ENCODE measurements at places on chromosomes 5 and 9. TPM values are rescaled to one million over a fixed set of nuclear protein-coding genes. Genes with fewer than 3 reads are reported as not detected.

GRCh38 chr5:7210549-7210948 is 185.4 kb upstream of the ADCY2 start:
- DNase-seq, result no peak

DNA sequence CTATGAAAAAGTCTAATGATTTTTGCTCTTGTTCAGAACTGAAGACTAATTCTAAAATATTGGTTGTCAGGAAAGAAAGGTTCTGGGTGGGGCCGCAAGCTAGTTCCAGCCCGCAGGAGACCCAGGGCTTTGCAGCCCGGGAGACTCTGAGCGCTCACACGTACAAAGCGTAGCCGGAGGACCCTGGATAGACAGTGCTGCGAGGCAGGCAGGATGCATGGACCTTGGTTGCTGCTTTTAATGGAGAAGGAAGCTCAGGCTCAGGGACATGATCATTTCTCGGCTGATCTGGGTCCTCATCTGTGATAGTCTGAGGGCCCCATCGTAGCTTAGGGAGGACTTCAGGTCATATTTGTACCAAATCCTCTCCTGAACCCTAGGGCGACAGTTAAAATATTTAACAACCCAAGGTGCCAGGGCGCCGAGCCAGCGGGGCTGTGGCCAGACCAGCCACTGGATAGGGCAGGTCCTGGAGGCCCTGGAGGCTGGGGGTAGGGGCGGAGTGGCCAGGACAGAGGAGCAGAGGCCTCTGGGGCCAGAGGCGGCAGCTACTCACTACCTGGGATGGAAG is 70.1 kb upstream of the UNC5A start:
- no peak for DNase-seq

Gene LRRC14B
- total RNA-seq, result not detected

GRCh38 chr5:130112246-130112645 is 208.0 kb downstream of the CHSY3 start:
- DNase-seq, result no peak

- no peak for DNase-seq
These were observed 7.4 kb upstream of the IFNA1 start for GRCh38 chr9:21432672-21433425.

GRCh38 chr5:127425037-127425436 is 92.4 kb upstream of the PRRC1 start:
- no peak for DNase-seq

GRCh38 chr9:91486699-91487497 is 63.3 kb upstream of the NFIL3 start:
- DNase-seq, result no peak

Gene PCDHB13
- 2.8 TPM for total RNA-seq

Gene SLC27A6
- 0.08 TPM for total RNA-seq

- no peak for DNase-seq
These were observed 3.7 kb downstream of the ANXA1 start for GRCh38 chr9:73155377-73155776.

GRCh38 chr5:67173959-67174358 is 22.6 kb downstream of the CD180 start:
- no peak for DNase-seq

- peak; percentile 90 for DNase-seq
These were observed at the start of gene NEURL1B for GRCh38 chr5:172640822-172641358. TSS of gene NEURL1B (plus strand) at chr5:172641263. CDS start at chr5:172641407, 144 bp downstream.

- DNase-seq, result no peak
These were observed 424.8 kb upstream of the SMC2 start for GRCh38 chr9:103669296-103669695.

Gene FLT4
- total RNA-seq, result 0.79 TPM

DNA sequence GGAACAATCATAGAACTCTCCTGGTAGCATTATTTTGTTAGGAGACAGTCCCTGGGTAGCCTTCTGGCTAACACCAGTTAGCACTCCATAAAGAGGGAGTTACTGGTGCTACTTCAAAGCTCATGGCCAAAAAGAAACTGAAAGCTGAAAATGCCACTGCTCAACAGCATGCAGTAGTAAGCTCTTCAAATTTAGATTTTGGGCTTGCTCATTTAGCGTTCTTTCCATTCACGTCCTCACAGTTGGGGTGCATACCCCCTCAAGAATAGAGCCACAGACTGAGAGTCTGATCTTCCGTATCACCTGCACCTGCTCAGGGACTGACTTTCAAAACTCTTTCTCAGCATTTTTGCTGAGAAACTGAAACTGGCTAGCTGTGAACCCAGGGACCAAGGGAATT is 24.7 kb downstream of the NTRK2 start:
- no peak for DNase-seq

- peak; percentile 15 for DNase-seq
These were observed 19.6 kb upstream of the TMEM252 start for GRCh38 chr9:68560071-68560844.

All from pancreas (tissue), 10 donors.